ENCODE measurements at places on chromosomes 1 and 21. TPM values are rescaled to one million over a fixed set of nuclear protein-coding genes. Genes with fewer than 3 reads are reported as not detected.

CGN gene
- not detected for total RNA-seq

AMY1B gene
- total RNA-seq, result not detected

HMCN1 gene
- total RNA-seq, result 41.3 TPM

CHIA gene
- not detected for total RNA-seq

AMY1A gene
- not detected for total RNA-seq

BEST4 gene
- not detected for total RNA-seq

RUNX3 gene
- total RNA-seq, result not detected

ESRRG gene
- total RNA-seq, result under 0.01 TPM

KIFAP3 gene
- total RNA-seq, result 22.9 TPM

ANGPTL1 gene
- total RNA-seq, result 4.8 TPM

TRMT13 gene
- 18.5 TPM for total RNA-seq

BACH1 gene
- total RNA-seq, result 72.8 TPM

MYOM3 gene
- 0.18 TPM for total RNA-seq

FMN2 gene
- total RNA-seq, result 5.9 TPM

CRYAA gene
- total RNA-seq, result not detected

TNFSF4 gene
- total RNA-seq, result 19.4 TPM

TMPRSS3 gene
- not detected for total RNA-seq

FNDC5 gene
- 0.37 TPM for total RNA-seq

SPRR1B gene
- total RNA-seq, result not detected

IER5 gene
- 15.1 TPM for total RNA-seq

KRTAP12-2 gene
- not detected for total RNA-seq

TTC22 gene
- total RNA-seq, result not detected

OR6Y1 gene
- not detected for total RNA-seq

S100A2 gene
- total RNA-seq, result 1.4 TPM

C1orf226 gene
- total RNA-seq, result 0.83 TPM
